ENCODE measurements at places on chromosomes 6 and 20.

GRCh38 chr6:79605968-79606764 is 25.0 kb upstream of the SH3BGRL2 start:
- DNase-seq, result no peak

GRCh38 chr6:16150098-16150497 is 21.2 kb downstream of the MYLIP start:
- no peak for DNase-seq

- DNase-seq, result no peak
Measured at GRCh38 chr20:20820785-20821483, 108.5 kb upstream of the RALGAPA2 start.

- DNase-seq, result no peak
Measured at GRCh38 chr20:33531885-33532284, 42.0 kb downstream of the CBFA2T2 start.

GRCh38 chr20:44357020-44357419 is 1.5 kb downstream of the HNF4A start:
- DNase-seq, result no peak

Data from mesothelial cell of epicardium (in vitro differentiated cells).